ENCODE measurements at places on chromosomes 1 and 21.

DNA sequence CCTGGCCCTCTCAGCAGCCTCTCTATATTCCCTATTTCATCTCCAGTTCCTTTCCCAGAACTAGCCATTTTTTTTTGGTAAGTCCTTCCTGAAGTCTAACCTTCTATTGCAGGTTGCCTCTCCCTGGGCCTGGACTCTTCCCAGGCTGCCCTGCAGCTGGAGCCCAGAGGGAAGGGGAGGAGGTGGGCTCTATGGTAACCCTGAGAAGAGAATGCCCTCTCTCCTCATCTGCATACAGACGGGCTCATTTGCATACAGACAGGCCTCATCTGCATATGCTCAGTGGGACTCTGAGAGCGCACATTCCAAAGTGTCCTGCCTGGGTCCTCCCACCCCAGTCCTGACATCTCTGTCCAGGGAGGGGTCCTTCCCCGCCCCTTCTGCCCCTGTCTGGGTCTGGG, 32.7 kb downstream of the RHBG start:
- DNase-seq, result no peak

- DNase-seq, result no peak
Measured at GRCh38 chr1:84361796-84362195, 36.5 kb upstream of the DNASE2B start.

DNA sequence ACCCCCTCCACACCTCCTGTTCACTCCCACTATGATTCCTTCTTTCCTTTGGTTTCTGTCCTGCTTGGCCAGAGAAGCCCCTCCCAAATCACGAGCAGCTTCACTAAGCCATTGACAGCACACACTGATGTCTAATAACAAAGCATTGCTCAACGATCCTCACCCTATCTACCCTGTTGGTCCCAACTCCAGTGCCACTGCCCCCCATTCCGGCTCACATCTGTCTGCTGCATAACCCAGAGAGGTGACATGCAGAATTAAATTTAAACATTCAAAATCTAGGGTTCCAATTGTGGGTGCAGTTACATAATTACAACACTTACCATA, 236.9 kb downstream of the TTLL7 start:
- DNase-seq, result no peak

DNA sequence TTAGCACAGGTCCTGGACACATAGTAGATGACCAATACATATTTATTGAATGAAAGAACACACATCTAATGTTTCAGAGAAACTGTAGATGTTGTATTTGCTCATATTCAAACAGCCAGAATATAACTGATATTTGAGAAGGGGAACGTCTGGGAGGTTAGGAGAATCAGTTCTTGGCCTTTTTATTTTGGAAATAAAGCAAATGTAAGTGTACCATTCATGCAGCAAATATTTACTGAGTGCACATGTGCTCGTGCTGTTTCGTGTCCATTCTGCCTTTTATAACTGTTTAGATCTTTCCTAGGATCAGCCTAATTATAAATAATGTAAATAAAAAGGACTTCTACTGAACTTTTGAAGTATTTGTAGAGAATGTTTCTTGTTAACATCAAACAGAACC, 103.8 kb downstream of the GREM2 start:
- no peak for DNase-seq

DNA sequence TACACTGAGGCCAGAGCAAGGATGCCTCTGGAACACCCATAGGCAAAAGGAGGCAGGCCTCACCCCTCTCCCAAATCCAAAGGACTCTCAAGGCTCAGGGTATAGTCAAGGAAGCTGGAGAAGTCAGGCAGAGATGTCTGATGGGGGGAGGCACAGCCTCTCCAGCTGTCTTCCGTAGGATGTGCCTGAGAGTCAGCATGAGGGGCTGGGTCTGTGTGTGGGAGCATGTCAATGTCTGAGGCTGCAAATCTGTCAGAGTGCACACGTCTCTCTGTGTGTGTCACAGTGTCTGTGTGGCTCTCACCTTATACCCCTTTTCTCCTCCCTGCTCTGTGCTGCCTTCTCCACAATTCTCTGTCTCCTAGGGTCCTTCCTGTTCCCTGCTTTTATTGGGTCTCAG, 4.0 kb downstream of the HPCAL4 start:
- no peak for DNase-seq

Data from NCI-H1092 (cell line).